ENCODE measurements at places on chromosomes 3 and 15. TPM values are rescaled to one million over a fixed set of nuclear protein-coding genes. Genes with fewer than 3 reads are reported as not detected.

ERICH6 gene
- not detected for total RNA-seq

FGF7 gene
- 14.8 TPM for total RNA-seq

PTPRG gene
- total RNA-seq = 34.7 TPM

CFAP100 gene
- not detected for total RNA-seq

PCOLCE2 gene
- 1.9 TPM for total RNA-seq

GOLGA8A gene
- 3.1 TPM for total RNA-seq

MESD gene
- 38.8 TPM for total RNA-seq

DUSP7 gene
- 39.6 TPM for total RNA-seq

CCR3 gene
- not detected for total RNA-seq

AMT gene
- 1.1 TPM for total RNA-seq

SPTSSB gene
- not detected for total RNA-seq

DNA sequence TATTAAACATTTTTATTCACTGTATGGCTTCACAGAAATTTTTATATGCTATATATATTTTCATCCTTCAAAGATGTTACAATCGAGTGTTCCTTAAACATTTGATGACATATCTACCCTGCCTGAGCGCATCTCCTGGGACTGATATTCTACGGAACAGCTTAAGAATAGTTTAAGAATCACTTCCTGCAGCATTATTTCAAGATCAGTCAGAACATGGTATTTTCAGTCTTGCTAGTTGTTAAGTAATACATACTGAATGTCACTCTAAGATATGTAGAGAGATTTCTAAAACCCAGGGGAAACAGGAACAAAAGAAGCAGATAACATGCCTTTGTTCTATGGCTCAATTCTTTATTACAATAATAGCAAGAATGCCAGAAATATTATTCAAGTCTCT lies 8.7 kb downstream of the COL8A1 start:
- peak overlapping the region; percentile 90 for H3K27ac ChIP-seq
- H3K36me3 ChIP-seq = peaks cover 8% of the 10 kb centered on the region
- peaks cover 87% of the 10 kb centered on the region for H3K4me1 ChIP-seq

- peaks cover 13% of the 10 kb centered on the region for H3K4me1 ChIP-seq
- H3K4me3 ChIP-seq = no peak overlapping the region
- H3K27me3 ChIP-seq = peaks cover 2% of the 10 kb centered on the region
- no peak overlapping the region for H3K27ac ChIP-seq
- DNase-seq = no peak
- no peaks in the 10 kb centered on the region for H3K36me3 ChIP-seq
Measured at GRCh38 chr3:129421988-129422745, 6.3 kb downstream of the EFCAB12 start.

DNA sequence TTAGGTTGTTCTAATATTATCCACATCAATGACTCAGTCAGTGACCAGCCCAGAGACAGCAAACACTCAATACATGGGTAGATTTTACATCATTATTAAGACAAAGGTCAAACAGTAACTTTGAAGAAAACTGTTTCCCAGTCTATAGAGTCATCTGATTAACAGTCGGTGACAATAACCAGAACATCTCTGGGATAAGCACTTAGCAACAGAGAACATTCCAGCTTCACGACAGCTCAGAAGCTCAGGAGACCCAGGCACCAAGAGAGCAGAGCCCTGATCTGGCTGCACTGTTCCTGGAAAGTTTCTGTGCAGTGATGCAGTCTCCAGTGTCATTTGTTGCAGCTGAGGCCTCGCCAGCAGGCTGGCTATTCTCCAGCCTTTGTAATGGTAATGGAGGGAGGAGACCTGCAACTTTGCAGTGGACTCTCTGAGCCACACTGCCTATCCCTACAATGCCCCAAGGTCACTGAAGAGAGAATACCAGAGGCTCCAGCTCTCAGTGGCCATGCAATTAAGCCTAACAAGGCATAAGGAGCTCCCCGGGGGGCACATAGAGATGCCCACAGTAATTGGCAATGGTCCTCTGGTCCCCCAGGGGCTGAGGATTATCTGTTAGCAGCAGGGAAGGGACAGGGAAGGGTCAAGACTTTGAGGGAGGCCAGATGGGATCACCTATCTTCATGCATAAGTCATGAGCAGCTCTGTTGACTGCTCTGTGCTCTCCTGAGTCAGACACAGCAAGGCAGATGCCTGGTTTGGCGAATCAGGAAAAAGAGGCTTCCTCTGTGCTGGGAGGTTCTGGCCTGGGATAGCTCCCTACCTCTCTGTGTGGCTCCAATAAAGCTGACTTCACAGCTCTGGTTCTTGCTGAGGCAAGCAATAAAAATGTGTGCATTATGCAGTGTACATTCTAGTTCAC lies 163.6 kb downstream of the CTNNB1 start:
- DNase-seq = peak; percentile 28
- no peaks in the 10 kb centered on the region for H3K36me3 ChIP-seq
- no peak overlapping the region for H3K27ac ChIP-seq

- no peak for DNase-seq
- H3K4me3 ChIP-seq = no peak overlapping the region
- H3K27me3 ChIP-seq = peaks cover 2% of the 10 kb centered on the region
- H3K4me1 ChIP-seq = no peaks in the 10 kb centered on the region
Measured at GRCh38 chr3:105157766-105158085, 209.0 kb upstream of the ALCAM start.

- no peak overlapping the region for H3K27ac ChIP-seq
- H3K4me1 ChIP-seq = peaks cover 16% of the 10 kb centered on the region
- H3K4me3 ChIP-seq = no peak overlapping the region
- H3K36me3 ChIP-seq = peaks cover 20% of the 10 kb centered on the region
- H3K27me3 ChIP-seq = peaks cover 5% of the 10 kb centered on the region
Measured at GRCh38 chr3:124804875-124805274, 74.6 kb downstream of the UMPS start.

DNA sequence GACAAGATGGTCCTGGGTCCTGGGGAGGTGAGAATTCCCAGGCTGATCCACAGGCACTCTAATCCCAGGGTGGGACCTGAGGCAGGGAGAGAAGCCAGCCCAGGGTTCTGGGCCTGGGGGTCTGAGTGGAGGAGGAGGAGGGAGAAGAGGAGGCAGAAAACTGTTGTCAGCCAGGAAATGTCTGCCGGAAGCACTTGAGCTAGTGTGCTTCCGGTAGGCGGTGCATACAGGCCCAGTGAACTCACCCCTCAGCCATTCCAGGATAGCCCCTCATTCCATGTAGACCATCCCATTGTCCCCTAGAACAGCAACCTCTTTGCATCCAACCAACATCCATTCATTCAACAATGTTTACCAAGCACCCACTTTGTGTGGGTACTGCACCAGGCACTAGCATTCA lies 47.9 kb upstream of the LCTL start:
- H3K4me3 ChIP-seq = no peak overlapping the region
- DNase-seq = no peak
- peaks cover 12% of the 10 kb centered on the region for H3K4me1 ChIP-seq

DNA sequence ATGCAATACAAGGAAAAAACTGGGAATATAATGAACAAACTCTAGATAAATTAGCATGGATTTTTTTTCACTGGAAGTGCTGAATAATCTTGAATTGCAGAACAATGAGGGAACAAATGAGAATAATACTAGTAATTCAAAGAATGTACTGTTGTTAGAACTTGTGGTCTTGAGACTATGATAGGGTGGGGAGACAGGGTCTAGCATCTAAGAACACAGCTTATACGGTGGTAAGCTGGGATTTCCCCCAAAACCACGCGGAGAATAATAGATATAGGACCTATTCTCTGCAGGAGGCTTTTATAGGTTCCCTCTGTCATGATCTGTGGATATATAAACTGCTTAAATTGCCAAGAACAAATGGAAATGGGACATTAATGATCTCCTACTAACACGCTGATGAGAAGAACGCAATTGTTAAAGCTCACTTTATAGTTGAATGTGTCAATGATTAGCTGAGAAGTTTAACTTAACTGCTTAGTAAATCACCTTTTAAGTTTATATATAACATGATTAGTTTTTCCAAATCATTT lies 692.3 kb downstream of the ZPLD1 start:
- no peaks in the 10 kb centered on the region for H3K27me3 ChIP-seq
- no peak for DNase-seq
- H3K4me1 ChIP-seq = no peaks in the 10 kb centered on the region
- no peak overlapping the region for H3K4me3 ChIP-seq
- H3K27ac ChIP-seq = no peak overlapping the region

DNA sequence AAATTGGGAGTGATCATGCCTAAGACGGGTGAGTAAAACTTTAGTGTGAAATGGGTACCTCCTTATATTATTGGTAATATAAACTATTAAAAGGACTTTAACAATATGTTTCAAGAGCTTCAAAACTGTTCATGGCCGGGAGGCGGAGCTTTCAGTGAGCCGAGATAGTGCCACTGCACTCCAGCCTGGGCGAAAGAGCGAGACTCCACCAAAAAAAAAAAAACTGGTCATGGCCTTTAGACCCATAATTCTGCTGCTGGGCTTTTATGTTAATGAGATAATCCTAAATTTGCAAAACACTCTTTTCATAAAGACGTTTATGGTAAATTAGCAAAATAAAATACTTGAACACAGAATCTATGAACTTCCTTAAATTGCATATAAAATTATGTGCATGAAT lies 22.8 kb downstream of the TRPC1 start:
- H3K4me3 ChIP-seq = no peak overlapping the region
- DNase-seq = no peak
- H3K36me3 ChIP-seq = peaks cover 19% of the 10 kb centered on the region
- no peaks in the 10 kb centered on the region for H3K27me3 ChIP-seq
- no peaks in the 10 kb centered on the region for H3K4me1 ChIP-seq
- no peak overlapping the region for H3K27ac ChIP-seq

- peak; percentile 42 for DNase-seq
- H3K4me1 ChIP-seq = peaks cover 65% of the 10 kb centered on the region
- H3K36me3 ChIP-seq = peaks cover 5% of the 10 kb centered on the region
- peak overlapping the region; percentile 89 for H3K27ac ChIP-seq
- no peaks in the 10 kb centered on the region for H3K27me3 ChIP-seq
Measured at GRCh38 chr15:55897560-55898336, 95.7 kb downstream of the NEDD4 start.

- DNase-seq = peak; percentile 7
- H3K4me3 ChIP-seq = peak overlapping the region; percentile 95
- H3K27ac ChIP-seq = peak overlapping the region; percentile 86
- H3K36me3 ChIP-seq = peaks cover 13% of the 10 kb centered on the region
- H3K4me1 ChIP-seq = peaks cover 24% of the 10 kb centered on the region
Measured at GRCh38 chr3:48187301-48187578, 977 bp downstream of the CDC25A start.

- DNase-seq = peak; percentile 54
- no peaks in the 10 kb centered on the region for H3K36me3 ChIP-seq
- peaks cover 45% of the 10 kb centered on the region for H3K4me1 ChIP-seq
- peaks cover 2% of the 10 kb centered on the region for H3K27me3 ChIP-seq
Measured at GRCh38 chr3:112739252-112739965, 98.5 kb upstream of the CCDC80 start.

- H3K4me1 ChIP-seq = no peaks in the 10 kb centered on the region
- H3K36me3 ChIP-seq = no peaks in the 10 kb centered on the region
- no peak overlapping the region for H3K4me3 ChIP-seq
- peaks cover 24% of the 10 kb centered on the region for H3K27me3 ChIP-seq
- no peak overlapping the region for H3K27ac ChIP-seq
- no peak for DNase-seq
Measured at GRCh38 chr15:73440571-73440970, 2.4 kb upstream of the REC114 start.

DNA sequence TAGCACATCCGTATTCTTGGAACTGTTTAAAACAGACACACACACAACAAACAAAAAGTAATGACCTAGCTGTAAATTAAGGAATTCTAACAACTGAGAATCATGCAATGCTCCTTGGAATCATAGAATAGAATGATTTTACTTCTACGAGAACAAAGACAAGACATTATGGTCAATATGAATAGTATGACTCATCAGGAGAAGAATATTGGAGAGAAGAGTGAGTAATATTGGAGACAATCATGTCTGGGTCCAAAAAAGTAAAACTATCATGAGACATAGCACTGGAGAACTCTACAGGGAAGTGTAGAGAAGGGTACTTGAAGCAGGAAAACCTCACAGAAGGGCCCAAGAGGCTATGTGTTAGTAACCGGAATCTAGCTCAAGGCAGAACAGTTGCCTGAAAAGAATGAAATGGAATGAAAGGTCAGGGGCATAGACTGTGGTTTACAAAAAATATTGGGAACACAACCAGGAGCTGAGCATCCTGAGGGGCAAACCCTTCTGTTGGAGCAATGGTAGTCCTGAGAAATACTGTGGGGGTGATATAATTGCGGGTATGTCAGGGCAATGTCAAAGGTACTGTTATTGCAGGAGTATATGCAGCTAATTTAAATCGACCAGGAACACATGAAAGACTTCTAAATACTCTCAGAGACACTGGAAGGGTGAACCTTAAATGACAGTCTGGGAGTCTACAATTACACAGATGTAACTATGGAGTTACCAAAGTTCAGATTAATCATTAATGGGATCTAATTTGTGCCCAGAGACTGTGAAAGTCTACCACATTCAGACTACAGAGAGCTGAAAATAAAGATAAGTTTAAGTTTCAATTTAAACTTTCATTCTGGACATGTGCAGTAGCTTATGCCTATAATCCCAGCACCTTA lies 201.2 kb downstream of the BCHE start:
- H3K27ac ChIP-seq = no peak overlapping the region
- H3K27me3 ChIP-seq = peaks cover 3% of the 10 kb centered on the region
- H3K4me3 ChIP-seq = no peak overlapping the region
- H3K4me1 ChIP-seq = no peaks in the 10 kb centered on the region
- DNase-seq = no peak

GRCh38 chr3:135862361-135862760 lies 103.2 kb upstream of the PPP2R3A start:
- H3K27ac ChIP-seq = no peak overlapping the region
- H3K36me3 ChIP-seq = no peaks in the 10 kb centered on the region
- H3K27me3 ChIP-seq = no peaks in the 10 kb centered on the region

- no peaks in the 10 kb centered on the region for H3K36me3 ChIP-seq
- no peaks in the 10 kb centered on the region for H3K4me1 ChIP-seq
- no peak for DNase-seq
Measured at GRCh38 chr15:44968475-44968874, 12.0 kb downstream of the TERB2 start.

GRCh38 chr3:58164906-58165821 lies 45.6 kb downstream of the DNASE1L3 start:
- 0 out of 2 replicates have a peak overlapping the region, but pooled peaks have one; percentile 10 for H3K27ac ChIP-seq
- H3K36me3 ChIP-seq = peaks cover 63% of the 10 kb centered on the region
- H3K4me1 ChIP-seq = peaks cover 66% of the 10 kb centered on the region
- no peak for DNase-seq

- no peak overlapping the region for H3K27ac ChIP-seq
- DNase-seq = peak; percentile 49
- H3K4me1 ChIP-seq = peaks cover 21% of the 10 kb centered on the region
- H3K36me3 ChIP-seq = peaks cover 16% of the 10 kb centered on the region
- no peak overlapping the region for H3K4me3 ChIP-seq
- H3K27me3 ChIP-seq = no peaks in the 10 kb centered on the region
Measured at GRCh38 chr3:129503471-129504291, 24.8 kb upstream of the RHO start.

DNA sequence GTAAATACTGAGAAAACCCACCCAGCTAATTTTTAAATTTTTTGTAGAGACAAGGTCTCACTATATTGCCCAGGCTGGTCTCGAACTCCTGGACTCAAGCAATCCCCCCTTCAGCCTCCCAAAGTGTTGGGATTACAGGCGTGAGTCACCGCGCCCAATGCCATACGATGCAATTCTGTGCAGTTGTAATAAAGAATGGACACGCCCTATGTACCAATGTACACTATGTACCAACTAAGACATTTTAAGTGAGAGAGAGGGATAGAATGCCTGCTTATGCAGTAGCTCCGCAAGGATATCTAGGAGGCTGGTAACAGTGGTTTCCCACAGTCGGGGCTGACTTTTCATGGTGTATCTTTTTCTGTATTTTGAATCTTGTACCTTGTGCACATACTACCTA lies 14.6 kb downstream of the ZNF710 start:
- H3K4me1 ChIP-seq = peaks cover 5% of the 10 kb centered on the region
- no peak overlapping the region for H3K4me3 ChIP-seq
- no peak for DNase-seq
- H3K36me3 ChIP-seq = peaks cover 26% of the 10 kb centered on the region

- peaks cover 9% of the 10 kb centered on the region for H3K4me1 ChIP-seq
- H3K36me3 ChIP-seq = 0 out of 2 replicates have a peak, but pooled peaks cover 2% of the 10 kb centered on the region
- DNase-seq = no peak
- no peak overlapping the region for H3K27ac ChIP-seq
Measured at GRCh38 chr3:42900226-42901072, 5.5 kb upstream of the ZNF662 start.
